RKO (cell line): ENCODE measurements at places on chromosomes 7 and 10.

GRCh38 chr7:134865001-134865845 is 85.8 kb downstream of the CALD1 start:
- no peak for DNase-seq

DNA sequence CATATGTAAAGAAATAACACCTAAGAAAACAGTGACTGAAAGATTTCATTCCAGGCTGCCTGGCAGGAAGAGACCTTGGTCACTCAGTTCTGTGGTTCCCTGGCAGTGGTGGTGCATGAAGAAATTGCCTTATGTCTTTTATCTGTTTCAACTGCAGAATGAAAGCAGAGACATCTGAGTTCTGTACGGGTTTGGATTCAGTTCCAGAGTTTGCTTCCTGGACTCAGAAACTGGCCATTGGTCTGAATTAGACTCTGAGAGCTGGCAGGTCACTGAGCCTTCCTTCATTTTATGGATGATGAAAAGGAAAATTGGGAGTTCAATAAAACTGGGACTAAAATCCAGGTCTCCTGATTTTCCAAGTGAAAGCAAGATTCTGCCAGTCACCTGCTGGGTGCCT is 428.9 kb upstream of the AUTS2 start:
- no peak for DNase-seq

- no peak for DNase-seq
These were observed 14.8 kb downstream of the CHAT start for GRCh38 chr10:49628599-49628998.

DNA sequence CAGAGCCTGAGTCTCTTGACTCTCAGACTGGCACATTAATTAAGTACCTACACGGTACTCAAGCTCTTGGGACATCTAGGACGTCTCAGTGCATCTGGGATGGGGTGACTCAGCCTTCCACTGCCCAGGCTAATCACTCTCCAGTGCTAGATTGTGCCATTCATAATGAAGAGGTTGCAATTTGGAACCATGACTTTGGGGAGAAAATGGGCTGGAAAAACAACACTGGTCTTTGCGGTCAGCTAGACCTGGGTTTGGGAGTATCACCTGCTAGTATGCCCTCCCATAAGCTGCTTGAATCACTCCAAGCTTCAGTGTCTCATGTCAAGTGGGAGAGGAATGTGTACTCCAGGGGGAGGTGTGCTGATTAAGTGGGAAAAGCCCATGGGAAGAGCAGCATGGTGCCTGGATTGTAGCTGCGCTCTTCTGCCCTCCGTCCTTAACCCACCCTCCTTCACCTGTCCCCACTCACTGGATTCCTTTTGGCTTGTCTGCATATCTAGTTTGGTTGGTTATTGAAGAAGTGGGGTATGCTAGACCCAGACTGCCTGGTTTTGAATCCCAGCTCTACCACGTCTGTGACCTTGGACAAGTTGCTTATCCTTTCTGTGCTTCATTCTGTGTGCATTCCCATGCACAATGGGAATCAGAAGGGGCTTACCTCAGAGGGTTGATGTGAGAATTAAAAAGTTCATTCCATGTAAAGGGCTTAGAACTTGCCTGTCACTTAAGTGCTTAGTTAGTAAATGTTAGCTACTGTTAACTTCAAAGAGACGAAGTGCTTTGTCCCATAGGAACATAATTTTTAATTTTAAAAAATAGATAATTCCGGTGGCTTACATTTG is 3.8 kb downstream of the NFE2L3 start:
- DNase-seq, result peak; percentile 35
